Activated naive CD4-positive, alpha-beta T cell (primary cell): ENCODE measurements at places on chromosomes 16 and 17.

- DNase-seq, result no peak
These were observed 5.0 kb upstream of the SLC38A8 start for GRCh38 chr16:84047626-84048025.

DNA sequence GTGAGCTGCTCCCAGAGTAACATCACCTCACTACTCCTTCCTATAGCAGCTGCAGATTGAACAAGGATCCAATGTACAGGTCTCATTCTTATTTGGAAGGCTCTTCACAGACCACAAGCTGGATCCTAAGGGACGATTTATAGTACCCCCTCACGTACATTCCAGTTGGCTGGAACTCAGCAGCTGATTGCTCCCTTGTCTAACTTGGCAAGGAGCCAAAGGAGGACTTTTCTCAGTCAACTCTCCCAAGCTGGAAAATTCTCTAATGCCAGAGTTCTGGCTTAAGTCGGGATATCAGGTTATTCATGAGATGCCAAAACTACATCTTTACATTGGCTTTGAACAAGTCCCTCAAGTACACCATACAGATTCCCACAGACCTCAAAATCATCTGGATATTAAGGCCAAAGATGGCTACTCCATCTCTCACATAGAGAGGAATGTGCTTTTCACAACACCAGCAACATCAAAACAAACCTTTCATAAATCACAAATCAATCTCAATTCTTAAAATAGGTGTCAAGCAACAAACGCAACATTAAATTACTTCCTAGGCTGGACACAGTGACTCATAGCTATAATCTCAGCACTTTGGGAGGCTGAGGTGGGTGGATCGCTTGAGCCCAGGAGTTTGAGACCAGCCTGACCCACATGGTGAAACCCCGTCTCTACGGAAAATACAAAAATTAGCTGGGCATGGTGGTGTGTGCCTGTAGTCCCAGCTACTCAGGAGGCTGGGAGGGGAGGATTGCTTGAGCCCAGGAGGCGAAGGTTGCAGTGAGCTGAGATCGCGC is 39.3 kb downstream of the SMG6 start:
- DNase-seq, result no peak

- DNase-seq, result no peak
These were observed 612 bp downstream of the CISD3 start for GRCh38 chr17:38730526-38731379.

GRCh38 chr16:24652803-24653202 is 76.6 kb upstream of the TNRC6A start:
- no peak for DNase-seq

- no peak for DNase-seq
These were observed 341.9 kb upstream of the CDH11 start for GRCh38 chr16:65463652-65464260.

DNA sequence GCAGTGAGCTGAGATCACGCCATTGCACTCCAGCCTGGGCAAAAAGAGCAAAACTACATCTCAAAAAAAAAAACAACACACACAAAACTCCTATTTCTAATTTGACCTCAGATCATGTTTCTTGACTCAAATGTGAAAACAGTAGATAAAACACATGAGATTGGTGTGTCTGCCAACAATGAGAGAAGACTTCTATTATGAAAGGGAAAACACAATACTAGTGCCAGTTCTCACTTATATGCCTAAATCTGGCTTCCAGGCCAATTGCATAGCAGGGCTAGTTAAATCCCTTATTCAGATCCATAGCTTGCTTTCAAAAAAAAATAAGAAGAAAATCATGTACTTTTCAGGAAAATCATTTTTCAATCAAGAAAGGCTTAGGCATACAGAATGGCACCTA is 39.4 kb downstream of the AP1G1 start:
- DNase-seq, result no peak

DNA sequence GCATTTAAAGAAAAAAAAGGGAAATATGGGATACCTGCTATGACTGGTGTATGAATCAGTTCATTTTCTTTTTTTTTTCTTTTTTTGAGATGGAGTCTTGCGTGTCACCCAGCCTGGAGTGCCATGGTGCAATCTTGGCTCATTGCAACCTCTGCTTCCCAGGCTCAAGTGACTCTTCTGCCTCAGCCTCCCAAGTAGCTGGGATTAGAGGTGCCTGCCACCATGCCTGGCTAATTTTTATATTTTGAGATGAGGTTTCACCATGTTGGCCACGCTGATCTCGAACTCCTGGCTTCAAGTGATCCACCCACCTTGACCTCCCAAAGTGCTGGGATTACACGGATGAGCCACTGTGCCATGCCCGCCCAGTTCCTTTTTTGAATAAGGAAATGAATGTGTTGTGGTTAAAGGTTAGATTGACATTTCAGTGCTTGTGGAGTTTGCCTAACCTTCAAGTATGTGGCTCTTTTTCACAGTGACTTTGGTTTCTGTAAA is 7.7 kb downstream of the HAPSTR1 start:
- no peak for DNase-seq

DNA sequence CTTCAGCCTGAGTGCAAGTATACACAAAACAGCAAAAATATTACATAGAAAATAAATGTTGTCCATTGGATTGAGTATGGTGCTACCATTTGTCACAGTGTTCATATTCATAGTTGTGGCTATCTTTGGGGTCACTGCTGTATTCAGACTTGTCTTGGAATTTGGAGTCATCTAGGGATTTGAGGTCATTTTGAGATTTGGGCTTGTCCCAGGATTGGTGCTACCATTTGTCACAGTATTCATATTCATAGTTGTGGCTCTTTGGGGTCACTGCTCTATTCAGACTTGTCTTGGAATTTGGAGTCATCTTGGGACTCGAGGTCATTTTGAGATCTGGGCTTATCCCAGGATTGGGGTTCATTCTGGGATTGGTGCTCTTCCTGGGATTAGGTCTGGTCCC is 24.8 kb downstream of the OMG start:
- no peak for DNase-seq

GRCh38 chr16:30179931-30180330 is 3.5 kb upstream of the CORO1A start:
- no peak for DNase-seq

GRCh38 chr17:73278049-73278464 is 16.4 kb upstream of the CPSF4L start:
- DNase-seq, result no peak
